ENCODE measurements at places on chromosomes 7 and 10.

- no peak for DNase-seq
These were observed 114.6 kb downstream of the PRKCQ start for GRCh38 chr10:6465437-6465836.

- peak; percentile 20 for DNase-seq
These were observed 42.6 kb downstream of the TMEM270 start for GRCh38 chr7:73903321-73904218.

DNA sequence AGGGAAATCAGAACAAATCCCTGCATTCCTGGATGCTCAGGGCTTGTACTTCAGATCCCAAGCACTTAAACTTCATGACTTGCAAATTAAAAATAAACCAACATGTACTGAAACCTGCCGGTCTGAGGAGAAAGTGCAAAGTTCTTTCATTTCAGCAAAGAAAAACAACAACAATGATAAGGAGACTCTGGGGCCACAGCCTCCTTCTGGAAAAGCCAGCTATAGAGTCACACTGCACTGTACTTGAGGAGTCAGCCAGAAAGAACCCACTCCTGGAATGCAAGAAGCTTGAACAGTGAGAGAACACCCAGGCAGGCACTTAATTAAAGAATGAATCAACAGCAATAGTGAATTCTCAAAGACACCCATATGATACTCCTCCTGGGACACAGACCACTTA is 49.7 kb upstream of the TM9SF3 start:
- no peak for DNase-seq

DNA sequence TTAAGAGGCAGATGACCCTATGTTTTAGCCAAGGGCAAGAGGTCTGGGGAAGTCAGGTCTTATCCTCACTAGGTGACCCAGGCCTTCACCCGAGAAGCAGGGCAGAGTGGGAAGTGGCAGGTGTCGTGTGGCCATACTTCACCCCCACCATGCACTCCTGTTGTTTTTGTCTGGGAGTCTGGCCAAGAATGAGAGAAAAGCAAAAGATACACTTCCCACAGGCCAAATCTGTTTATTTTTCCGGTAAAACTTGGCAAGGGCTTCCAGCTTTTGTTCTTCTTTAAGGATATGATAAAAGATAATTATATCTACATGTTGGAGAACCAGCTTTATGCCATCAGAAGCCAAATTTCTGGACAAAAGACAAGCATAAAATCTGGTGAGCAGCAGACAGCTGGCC is 137.4 kb upstream of the CDC14C start:
- no peak for DNase-seq

DNA sequence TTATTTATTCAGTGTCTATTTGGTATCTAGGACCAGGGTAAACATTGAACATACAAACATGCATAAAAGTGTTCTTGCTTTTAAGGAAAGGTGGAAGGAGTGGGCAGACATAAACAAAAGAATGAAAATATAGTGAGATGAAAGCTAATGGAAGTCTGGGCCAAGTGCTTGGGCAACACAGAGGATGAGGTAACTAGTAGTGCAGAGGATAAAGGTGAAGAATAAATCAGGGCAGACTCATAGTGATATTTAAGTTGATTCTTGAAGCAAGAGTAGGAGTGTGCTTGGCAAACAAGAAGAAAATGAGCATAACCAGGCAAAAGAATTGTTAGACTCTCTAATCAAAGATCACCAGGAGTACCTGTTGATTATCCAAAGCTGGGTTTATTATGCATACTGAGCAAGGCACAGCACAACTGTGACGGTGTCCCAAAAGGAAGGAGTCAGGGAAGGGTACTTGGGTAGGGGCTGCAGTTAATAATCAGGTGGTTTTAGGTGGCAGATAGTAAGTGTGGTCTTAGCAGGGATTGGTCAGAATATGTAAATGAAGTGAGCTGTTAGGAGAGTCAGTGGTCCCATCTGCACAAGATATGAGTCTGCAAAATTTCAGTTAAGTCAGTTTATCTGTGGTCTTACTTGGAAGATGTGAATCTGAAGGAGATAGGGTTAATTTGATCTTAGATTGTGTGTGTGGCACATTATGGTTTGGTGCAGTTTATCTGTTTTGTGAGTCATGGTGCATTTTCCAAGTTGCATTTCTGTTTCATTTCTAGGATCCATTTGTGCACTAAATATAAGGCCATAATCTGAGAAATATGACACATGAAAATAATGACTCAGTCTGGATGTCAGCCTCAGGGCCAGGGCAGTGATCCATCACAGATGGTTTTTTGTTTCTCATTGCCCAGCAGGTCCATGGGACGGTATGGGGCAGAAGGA is 30.6 kb upstream of the TAX1BP1 start:
- DNase-seq: no peak

All from H9 (cell line).